ENCODE measurements at places on chromosomes 2 and 18.

DNA sequence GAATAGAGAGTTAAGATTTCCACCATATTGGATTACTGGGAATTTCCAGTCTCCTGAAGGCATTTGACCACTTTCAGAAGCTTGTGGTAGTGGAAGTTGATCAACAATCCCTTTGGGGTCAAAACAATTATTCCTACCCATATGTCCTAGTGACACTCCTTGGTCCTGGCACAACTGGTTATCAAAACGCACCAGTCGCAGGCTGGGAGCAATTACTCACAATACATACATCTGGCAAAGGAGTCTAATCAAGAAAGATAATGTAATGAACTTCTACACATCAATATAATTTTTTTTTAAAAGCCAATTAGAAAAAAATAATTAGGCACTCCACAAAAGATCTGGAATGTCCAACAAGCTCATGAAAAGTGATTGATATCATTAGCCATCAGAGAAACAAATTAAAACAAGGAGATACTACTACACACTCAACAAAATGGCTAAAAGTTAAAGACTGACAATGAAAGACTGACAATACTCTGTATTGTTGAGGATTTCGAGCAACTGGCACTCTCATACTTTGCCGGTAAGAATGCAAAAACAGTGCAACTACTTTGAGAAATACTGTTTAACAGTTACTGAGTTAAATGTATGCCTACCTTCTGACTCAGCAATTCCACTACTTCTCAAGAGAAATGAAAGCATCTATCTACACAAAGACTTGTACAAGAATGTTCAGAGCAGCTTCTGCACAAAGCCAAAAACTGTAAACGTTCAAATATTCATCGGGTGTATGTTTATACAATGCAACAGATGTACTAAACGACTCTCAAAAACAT lies 2.0 kb downstream of the INO80C start:
- no peak for DNase-seq

DNA sequence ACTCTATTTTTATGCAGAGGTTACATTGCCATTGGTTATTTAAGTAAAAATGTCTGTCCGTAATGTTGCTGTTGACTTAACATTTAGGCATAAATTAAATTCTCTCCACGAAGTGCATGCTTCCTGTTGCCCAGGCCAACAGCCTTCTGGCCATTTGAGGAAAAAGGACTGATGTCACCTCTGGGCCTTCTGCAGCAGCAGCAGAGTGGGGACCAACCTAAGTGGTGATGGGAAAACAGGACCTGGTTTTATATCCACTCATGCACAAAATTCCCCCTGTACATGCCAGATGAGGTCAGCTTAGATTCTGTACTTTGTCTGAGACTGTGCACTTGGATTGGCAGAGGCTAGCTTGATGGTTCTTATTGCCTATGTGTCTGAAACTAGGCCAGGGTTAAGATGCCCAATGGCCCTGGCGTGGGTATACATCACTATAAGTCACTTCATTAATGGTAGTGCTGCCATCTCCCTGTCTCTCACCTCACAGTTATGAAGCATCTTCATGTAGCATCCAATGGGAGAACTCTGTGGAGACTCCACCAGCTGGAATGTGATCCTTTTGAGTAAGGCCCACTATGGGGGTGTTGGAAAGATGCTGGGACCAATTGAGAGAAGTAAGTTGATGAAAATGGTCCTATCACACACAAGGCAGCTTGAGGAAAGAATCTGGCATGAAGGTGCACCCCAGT lies 4.4 kb downstream of the ARHGAP25 start:
- no peak for DNase-seq

DNA sequence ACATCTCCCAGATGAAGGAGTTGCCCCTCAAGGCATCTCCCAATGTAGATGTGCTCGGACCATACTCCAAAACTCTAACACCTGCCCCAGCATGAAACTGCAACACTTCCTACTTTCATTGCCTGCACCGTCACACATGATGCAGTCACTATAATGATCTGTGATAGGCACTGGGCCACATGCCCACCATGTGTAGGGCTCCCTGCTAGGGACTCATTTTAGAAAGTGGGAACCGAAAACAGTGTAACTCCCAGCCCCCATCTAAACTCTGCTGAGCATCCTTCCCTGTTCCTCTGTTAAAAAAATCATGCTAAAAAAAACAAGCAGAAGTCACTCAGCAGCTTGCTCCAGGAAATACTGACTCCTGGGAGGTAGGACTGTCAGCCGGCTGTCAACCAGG lies 496.1 kb upstream of the RAB6C start:
- no peak for DNase-seq

GRCh38 chr2:9918275-9918674 lies 33.2 kb upstream of the GRHL1 start:
- no peak for DNase-seq

- DNase-seq, result no peak
These were observed 611.7 kb downstream of the TSN start for GRCh38 chr2:122366969-122367645.

DNA sequence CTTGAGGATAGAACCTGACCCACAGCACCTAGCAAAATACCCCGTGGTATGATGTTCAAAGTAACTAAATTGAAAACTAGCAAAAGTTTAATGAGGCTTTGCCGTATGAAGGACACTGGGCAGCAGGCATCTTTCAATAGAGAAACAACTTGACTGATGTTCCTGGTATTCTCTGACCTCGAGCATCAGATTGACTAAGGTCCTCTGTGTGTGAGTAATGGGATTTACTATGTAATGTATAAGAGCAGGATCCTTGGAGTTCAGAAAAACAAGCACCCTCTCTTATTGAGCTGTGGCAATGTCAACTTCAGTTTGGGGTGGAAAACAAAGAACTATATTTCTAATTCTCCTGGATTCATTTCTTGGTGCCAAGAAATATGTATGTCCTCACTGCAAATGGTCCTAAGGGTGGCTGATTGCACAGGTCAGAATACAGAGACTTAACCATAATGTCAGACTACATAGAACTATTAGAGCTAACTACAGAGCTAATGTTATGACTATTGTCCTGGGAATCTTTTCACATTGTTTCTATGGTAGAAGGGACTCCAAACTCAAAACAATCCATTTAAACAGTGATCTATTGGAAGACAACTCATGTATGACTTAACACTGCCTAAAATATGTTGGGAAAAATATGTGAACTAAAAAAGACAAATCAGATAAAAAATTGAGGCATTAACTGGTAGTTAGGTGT lies 4.4 kb downstream of the TNFAIP6 start:
- DNase-seq, result no peak

- no peak for DNase-seq
These were observed 81.9 kb downstream of the STPG4 start for GRCh38 chr2:47073217-47073616.

- DNase-seq, result no peak
These were observed 278.9 kb downstream of the PIK3C3 start for GRCh38 chr18:42233908-42234307.

DNA sequence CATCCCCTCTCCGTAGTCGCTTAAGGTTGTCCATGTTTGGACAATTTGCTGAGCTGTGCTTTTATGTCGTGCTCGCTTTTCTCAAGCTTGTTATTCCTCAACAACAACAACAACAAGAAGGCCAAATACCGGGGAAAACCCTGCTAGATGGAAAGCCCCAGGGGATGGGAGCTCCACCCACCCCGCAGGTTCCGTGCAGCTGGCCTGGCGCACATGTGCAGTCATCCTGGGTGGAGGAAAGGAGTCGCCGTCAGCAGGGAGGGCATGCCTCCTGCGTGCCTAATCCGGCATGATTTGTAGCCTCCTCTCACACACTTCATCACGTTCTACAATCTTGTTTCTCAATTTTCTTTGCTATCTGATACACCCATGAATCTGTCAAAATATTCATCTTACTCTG lies 87.4 kb upstream of the SALL3 start:
- no peak for DNase-seq

DNA sequence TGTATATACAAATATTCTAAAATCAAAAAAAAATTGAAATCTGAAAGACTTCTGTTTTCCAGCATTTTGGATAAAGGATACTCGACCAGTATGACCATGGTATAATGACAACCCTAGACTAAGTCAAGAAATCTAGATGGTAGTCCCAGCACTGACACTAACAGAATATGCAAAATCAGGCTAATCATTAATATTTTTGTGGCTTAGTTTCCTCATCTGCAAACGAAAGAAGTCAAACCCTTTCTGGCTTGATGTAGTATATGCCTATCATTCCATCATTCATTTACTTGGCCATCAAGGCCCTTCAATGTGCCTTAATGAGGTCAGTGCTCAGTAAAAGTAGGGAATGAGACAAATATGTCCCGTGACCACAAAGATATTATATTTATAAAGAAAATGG lies 83.5 kb downstream of the NCKAP5 start:
- DNase-seq, result no peak

- DNase-seq, result no peak
These were observed 31.8 kb upstream of the CAVIN2 start for GRCh38 chr2:191878548-191879279.

DNA sequence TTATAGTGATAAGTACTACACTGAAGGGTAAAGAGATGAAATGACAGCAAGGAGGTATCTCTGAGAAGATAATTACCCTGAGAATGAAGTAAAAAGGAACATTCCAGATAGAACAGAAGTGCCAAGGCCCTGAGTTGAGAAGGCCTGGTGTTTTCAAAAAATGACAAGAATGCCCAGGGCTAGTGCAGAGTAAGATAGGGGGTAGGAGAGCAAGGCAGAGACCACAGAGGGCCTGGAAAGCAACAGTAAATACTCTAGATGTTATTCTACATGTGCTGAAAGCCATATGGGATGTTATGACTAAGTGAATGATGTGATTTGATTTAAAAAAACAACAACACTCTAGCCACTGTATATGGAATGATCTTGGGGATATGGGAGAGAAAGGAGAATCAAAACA lies 52.3 kb downstream of the BAZ2B start:
- DNase-seq, result no peak

DNA sequence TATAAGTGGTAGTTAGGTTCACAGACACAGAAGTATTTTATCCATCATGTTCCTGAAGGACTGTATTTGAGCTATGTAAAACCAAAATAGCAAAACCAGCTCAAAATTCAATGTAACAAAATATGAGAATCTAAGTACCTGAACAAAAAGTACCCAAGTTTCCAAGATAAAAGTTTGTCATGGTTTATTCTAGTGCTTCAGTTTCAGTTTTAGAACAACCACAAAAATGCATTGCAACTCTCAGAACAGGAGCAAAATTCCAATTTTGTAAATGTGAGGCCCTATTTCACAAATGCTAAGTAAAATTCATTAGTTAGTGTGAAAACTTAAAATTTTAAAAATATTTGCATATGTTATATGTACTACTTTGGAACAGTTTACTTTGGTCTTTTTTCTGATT lies 5.0 kb upstream of the ALPK2 start:
- DNase-seq, result no peak

DNA sequence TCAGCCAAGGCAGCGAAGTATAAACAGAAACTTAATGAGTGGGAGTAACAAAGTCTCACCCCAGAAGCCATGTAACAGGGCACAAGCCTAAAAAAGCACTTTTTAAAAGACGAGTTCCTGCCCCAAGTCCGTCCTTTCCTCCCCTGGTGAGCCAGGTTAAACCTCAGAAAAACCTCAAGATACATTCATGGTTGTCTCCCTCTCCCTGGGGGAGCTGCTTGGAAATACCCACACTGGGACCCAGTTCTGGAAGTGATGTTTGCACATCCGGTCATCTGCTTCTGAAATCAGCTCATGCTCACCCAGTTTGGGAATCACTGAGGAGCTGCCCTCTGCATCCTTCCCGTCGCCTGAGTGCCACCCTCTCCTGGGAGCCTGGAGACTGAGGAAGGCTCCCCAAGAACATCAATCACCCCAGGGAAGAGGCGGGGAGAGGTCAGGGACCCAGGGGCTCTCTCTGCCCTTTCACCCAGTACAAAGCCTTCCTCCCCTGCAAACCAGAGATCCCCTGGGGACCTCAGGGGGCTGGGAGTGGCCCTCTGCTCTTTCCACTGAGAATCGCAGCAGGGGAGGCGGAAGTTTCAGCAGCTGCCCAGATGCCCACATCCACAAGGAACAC lies 150.6 kb upstream of the AGAP1 start:
- DNase-seq, result no peak

- no peak for DNase-seq
These were observed 39.8 kb upstream of the TMEM163 start for GRCh38 chr2:134758633-134759032.

DNA sequence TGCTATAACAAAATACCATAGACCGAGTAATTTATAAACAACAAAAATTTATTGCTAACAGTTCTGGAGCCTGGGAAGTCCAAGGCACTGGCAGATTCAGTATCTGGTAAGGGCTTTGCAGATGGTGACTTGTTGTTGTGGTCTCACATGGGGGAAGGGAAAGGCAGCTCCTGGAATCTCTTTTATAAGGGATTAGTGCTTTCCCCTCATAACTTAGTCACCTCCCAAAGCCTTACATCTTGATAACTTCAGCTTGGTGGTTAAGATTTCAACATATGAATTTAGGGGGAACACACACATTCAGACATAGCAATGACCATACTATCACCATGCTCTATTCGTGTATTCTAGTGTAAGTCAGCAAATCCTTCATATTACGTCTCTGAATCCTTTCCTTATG lies 447.6 kb upstream of the TCF4 start:
- DNase-seq, result no peak

GRCh38 chr2:109660046-109660860 lies 46.1 kb downstream of the SOWAHC start:
- no peak for DNase-seq

GRCh38 chr2:181371195-181371594 lies 86.0 kb upstream of the ITGA4 start:
- no peak for DNase-seq

DNA sequence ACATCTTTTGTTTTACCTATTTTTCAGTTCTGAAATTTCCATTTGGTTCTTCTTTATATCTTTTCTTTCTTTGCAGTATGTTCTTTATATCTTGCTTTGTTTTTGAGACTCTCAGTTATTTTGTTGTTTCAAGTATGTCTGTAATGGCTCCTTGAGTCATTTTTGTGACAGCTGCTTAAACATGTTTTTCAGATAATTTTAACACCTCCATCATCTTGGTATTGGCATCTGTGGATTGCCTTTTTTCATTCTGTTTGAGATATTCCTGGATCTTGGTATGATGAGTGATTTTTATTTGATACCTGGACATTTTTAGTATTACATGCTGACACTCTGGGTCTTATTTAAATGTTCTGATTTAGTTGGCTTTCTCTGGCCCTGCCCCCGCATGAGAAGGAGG lies 89.5 kb downstream of the NCOA1 start:
- no peak for DNase-seq

GRCh38 chr2:18491577-18491976 lies 68.9 kb downstream of the RDH14 start:
- DNase-seq, result no peak

- DNase-seq, result no peak
These were observed 80.1 kb downstream of the EML4 start for GRCh38 chr2:42249284-42249683.

DNA sequence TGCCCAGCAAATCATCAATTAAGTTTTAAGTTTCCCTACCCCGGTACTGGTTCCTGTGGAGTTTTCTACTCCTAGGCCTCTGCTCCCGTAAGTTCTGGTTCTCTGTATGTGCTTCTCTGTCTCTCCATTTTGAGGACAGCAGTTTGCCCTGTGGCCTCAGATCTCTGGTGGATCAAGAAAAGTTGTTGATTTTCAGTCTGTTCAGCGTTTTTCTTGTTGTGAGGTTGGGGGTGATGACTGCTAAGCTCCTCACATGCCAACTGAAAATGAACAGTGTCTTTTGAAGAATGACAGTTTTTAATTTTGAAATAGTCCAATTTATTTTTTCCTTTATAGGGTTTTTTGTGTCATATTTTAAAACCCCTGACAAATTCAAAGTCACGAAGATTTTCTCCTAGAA lies 31.7 kb downstream of the PROC start:
- DNase-seq, result no peak
